Fibroblast of the aortic adventitia (primary cell): ENCODE measurements at places on chromosomes 16 and 17. TPM values are rescaled to one million over a fixed set of nuclear protein-coding genes. Genes with fewer than 3 reads are reported as not detected.

HOXB5 gene
- 0.27 and 0.57 TPM in 2 replicates for total RNA-seq

OR2C1 gene
- 0.09 TPM in 1 of 2 replicates, not detected in the other for total RNA-seq

CCL18 gene
- not detected in 2 replicates for total RNA-seq

KRT28 gene
- not detected in 2 replicates for total RNA-seq

RASD1 gene
- total RNA-seq = 0.36 TPM in 1 of 2 replicates, not detected in the other

FBXO39 gene
- total RNA-seq = 0.09 and 0.57 TPM in 2 replicates

PDE6G gene
- total RNA-seq = 0.63 TPM in 1 of 2 replicates, not detected in the other

TVP23B gene
- total RNA-seq = 25.2 and 61.3 TPM in 2 replicates

DNA sequence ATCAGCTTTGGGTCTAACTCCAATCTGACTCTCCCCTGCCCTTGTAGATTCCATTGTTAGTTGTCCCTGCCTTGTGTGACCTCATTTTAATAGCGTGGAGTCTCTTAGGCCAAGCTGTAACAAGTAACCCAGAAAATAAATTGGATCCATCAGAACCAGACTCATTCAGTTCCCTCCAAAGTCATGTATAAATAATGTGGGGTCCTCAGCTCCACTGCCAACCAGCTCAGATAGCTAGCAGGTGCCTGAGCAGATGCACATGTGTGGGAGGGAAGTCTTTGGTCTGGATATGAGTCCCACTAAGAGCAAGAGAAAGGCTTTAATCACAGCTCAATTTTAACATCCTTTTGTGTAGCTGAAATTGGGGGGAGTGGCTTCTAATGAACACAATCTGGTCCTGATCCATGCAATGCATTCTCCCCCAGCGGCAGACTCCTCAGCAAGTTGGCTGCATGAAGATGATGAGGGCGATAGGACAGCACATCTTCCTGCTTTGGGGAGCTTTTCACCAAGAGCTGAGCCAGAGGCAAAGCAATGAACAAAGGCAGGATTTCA, 151.6 kb downstream of the ABCC12 start:
- no peak for DNase-seq

- peak; percentile 40 for DNase-seq
These were observed 6.1 kb downstream of the IL21R start for GRCh38 chr16:27408012-27408601.

- no peak for DNase-seq
These were observed 8.8 kb downstream of the SLC26A11 start for GRCh38 chr17:80229011-80229410.

DNA sequence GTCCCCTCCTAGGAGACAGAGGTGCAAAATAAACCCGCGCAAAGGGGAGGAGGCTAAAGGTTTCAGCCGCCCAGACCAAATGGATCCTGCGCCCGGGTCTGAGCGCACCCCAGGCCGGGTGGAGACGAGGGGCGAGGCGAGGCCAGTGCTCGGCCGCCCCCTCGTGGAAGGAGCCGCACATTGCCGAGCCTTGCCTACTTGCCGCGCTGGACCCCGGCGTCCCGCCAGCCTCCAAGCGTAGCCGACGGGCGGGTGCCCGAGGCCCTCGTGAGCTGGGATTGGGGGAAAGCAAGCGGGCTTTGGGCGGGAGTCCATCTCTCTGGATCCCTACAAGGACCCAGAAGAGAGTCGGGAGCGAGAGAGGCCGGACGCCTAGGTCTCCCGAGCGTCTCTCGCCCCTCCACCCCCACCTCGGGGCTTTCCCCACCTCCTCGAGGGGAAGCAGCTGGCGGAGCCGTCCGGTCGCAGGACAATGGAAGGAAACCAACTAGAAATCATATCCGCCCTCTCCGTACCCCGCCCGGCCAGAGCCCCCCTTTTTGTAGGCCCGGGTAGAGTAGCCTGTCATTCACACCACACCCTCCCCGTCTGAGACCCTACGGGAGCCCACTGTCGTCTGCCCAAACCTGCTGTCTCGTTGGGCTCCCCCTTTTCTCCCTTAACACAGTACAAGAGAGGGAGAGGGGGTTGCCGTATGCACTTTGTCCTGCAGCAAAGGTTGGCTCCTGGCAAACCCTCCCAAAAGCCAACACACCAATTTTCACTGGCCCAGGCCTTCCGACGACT, 664 bp upstream of the BCL6B start:
- DNase-seq = peak; percentile 59

- no peak for DNase-seq
These were observed 14.0 kb downstream of the MPP3 start for GRCh38 chr17:43818966-43819365.

- DNase-seq = no peak
These were observed 1.2 kb downstream of the SRR start for GRCh38 chr17:2304931-2305330.

- no peak for DNase-seq
These were observed 126.0 kb downstream of the MGAT5B start for GRCh38 chr17:76994237-76994637.

DNA sequence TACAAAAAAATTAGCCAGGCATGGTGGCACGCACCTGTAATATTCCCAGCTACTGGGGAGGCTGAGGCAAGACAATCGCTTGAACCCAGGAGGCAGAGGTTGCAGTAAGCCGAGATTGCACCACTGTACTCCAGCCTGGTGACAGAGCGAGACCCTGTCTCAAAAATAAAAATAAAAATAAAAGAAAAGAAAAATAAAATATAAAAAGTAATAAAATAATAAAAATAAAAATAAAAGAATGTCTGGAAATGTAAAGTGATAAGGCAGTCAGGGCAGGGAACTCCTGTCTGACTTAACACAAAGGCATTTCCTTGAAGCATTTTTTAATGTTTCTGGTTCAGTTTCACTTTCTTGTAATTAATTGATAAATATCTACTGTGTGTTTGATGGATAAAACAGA, 34.7 kb upstream of the DNAJA2 start:
- peak; percentile 18 for DNase-seq

- DNase-seq = peak; percentile 40
These were observed 29.8 kb downstream of the CNGB1 start for GRCh38 chr16:57941016-57941664.
